ENCODE measurements at places on chromosomes 13 and 19.

- peak; percentile 92 for DNase-seq
These were observed 2.1 kb downstream of the KCNN4 start for GRCh38 chr19:43778651-43779050.

GRCh38 chr19:1783874-1784273, 28.2 kb downstream of the ATP8B3 start:
- DNase-seq, result no peak

- peak; percentile 68 for DNase-seq
These were observed 575.8 kb downstream of the DACH1 start for GRCh38 chr13:71290963-71291841.

DNA sequence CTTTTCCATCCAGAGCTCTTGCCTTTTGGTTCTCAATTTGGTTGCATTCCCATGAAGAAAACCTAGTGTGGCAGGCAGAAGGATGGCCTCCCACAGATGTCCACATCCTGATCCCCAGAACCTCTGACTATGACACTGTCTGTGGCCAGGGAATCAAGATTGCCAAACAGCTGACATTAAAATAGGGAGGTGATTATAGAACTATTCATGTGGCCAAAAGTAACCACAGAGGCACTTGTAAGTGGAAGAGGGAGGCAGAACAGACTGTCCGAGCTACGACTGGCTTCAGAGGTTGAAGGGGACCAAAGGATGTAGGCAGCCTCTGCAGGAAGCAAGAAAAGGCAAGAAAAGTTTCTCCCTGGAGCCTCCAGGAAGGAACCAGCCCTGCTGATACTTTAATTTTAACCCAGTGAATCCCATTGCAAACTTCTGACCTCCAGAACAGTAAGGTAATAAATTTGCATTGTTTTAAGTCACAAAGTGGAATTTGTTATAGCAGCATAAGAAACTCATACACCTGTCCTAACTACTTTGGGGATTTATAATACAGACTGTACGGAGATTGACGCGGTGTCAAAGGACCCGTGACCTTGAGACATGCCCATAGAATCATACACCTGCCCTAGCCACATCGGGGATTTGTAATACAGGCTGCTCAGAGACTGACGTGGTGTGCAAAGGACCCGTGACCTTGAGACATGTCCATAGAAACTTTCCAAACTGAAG, 106.5 kb downstream of the ATP11A start:
- DNase-seq, result no peak

GRCh38 chr19:33781996-33782395, 14.7 kb upstream of the KCTD15 start:
- no peak for DNase-seq

GRCh38 chr19:33211794-33212435, 13.7 kb downstream of the SLC7A10 start:
- no peak for DNase-seq

All from NCI-H1417 (cell line).